T-helper 2 cell treated with Interferon-gamma antibody and Interleukin-4, amounts not matched to agents 5 μg/mL and 100 μg/mL, for 36 hours (primary cell): ENCODE measurements at places on chromosomes 5 and 9.

- no peak for DNase-seq
Measured at GRCh38 chr5:60533789-60534188, 166.2 kb downstream of the DEPDC1B start.

GRCh38 chr5:59522201-59522831 lies 371.2 kb downstream of the PDE4D start:
- no peak for DNase-seq

DNA sequence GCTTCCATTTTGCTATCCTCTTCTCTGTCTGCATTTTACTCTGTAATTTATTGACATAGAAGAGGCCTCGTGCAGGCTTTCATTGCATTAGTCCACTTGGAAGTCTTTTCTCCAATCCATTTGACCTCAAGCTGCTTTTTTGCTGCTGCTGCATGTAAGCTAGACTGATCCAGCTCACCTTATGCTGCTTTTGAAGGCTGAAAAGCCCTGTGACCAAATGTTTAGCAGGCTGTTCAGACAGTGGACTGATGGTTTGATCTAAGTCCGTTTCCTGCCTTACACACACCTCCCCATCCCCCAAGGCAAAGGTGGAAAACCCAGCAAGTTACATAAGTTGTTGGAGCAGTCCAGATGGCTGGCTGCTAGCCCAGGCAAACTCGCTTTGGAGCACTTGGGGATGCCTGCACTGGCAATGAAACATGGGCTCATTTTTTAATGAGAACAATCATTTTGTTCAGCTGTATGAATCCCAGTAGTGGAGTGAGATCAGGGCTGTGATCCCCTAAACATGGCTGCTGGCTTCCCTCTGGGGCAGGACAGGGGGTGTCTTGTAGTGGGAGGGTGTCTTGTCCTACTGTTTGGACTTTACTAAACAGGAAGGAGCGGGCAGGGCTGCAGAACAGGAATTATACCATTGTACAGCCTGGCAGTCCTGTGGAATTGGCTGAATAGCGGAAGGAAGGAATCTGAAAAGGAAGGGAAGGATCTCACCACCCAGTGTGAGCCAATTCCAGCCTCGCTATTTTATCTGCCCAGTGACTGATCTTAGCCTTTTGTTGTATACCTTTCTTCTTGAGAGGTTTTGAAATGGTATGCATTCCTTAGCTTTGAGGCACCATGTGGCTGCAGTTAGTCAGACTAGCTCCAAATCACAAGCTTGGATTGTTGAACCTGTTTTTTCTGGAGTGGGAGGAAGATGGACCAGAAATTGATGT lies 212.0 kb downstream of the ARHGAP26 start:
- no peak for DNase-seq

DNA sequence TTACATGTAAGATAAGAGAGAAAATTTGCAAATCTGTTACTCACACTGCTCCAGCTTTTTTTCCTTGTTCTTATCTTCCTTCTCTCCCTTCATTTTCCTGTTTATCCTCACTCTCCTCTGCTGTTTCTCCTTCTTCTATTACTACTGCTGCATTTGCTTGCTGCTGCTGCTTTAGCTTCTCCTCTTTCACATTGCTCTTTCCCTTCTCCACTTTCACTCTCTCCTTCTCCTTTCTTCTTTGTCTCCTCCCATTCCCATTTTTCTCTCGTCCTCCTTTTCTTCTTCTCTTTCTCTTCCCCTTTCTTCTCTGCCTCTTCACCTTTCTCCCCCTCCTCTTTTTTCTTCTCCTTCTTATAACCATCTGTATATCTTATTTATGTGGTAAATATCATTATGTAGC lies 288.6 kb downstream of the CDH9 start:
- no peak for DNase-seq

GRCh38 chr5:138610415-138610917 lies 35.3 kb upstream of the HSPA9 start:
- DNase-seq: no peak
